ENCODE measurements at places on chromosomes 12 and 14. TPM values are rescaled to one million over a fixed set of nuclear protein-coding genes. Genes with fewer than 3 reads are reported as not detected.

DNA sequence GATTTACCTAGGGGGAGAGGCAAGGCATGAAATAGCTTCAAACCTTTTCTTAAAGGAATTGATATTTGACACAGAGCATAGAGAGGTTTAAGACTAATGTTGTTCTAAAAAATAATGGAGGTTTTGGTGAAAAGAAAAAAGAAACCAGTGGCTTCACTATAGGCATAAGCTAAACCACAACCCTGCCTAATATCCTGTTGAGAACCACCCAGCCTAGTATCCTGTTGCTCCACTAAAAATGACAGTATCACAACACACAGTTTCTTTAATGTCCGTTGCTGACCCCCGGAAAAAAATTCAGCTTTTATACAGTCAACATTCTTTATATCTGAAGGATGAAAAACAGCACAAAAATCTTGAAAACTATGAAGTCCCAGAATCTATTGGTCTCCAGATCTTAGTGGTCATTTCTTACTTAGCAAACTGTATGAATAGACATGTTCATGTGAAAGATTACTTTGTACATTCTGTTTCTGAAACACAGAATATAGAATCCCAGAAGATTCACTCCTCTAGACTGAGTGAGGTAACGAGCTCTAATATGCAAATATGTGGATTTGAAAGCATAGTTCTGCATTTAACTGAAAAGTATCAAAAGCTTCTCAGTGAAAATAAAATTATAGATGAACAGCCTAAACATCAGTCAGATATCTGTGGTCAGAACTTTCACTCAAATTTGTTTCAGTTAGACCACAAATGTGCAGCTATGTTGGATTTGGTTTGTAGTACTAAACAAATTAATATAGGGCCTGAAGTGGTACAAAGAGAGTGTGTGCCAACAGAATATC is 40.5 kb downstream of the GALC start:
- DNase-seq: no peak
- no peak overlapping the region for H3K27ac ChIP-seq
- H3K4me3 ChIP-seq: no peak overlapping the region
- no peaks in the 10 kb centered on the region for H3K4me1 ChIP-seq
- H3K36me3 ChIP-seq: no peaks in the 10 kb centered on the region

DNA sequence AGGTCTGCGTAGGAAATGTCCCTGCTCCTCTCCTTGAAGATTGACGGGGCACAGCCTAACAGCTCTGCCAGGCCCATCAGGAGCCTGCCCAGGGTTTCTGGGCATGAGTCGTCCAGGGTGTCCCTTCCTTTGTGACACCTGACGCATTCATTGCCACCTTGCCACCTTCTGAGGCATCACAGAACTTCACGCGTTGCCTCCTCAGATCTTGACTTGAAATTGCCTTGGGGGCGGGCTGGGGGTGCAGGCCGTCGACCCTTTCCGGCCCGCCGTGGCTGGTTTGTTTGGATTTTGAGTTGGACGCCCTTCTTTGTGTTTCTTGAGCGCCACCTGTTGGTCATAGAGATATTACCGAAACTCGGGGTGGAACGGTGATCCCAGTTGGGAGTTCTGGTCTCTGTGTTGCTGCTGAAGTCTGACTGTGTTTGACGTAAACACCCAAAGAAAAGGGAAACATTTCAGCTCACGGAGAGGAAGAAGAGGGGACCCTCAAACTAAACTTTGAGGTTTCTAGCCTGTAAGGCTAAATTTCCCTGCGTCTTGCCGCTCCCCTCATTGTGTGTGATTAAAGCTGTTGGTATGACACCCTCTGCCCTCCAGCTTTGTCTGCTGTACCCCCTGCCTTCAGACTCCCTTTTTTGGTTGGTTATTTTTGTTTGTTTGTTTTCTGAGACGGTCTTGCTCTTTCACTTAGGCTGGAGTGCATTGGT is 44.6 kb downstream of the MLXIP start:
- DNase-seq: no peak
- H3K36me3 ChIP-seq: no peaks in the 10 kb centered on the region
- no peaks in the 10 kb centered on the region for H3K27me3 ChIP-seq
- no peak overlapping the region for H3K4me3 ChIP-seq
- no peak overlapping the region for H3K27ac ChIP-seq

DNA sequence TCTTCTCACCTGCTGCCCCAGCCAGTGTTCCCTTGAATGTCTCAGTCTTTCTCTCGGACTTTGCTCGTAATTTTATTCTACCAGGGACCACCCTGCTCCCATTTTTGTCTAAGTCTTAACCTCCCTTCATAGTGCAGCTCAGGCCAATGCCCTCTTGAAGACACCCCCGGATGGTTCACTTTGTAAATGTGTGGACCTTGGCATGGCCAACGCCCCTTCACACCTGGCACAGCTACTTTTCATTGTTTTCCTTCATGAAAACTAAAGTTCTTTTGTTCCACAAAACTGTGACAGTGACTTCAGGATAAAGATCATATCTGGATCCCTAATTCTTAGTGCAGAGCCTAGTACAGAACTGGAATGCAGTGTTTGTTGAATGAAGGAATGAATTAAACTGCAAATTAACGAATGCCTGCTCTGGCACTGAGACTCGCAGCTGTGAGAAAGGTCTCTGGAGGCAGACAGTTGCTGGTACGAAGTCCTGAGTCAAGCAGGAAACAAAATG is 3.5 kb upstream of the RNASE4 start:
- H3K4me1 ChIP-seq: peaks cover 6% of the 10 kb centered on the region
- no peaks in the 10 kb centered on the region for H3K36me3 ChIP-seq
- H3K27me3 ChIP-seq: no peaks in the 10 kb centered on the region
- DNase-seq: no peak
- no peak overlapping the region for H3K27ac ChIP-seq

DNA sequence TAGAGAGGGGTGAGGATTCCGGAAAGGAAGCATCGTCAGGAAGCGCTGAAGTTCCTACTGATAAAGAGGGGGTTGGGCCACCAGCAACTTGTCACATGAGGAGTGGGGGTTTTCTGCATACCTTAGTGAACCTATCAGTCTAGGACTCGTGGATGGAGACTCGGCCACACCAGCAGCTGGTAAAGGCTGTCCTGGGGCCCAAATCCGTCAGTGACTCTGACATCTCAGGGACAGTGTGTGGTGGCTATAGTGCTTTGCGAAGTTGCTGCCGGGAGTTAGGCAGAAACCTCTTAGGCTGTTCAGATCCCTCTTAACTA is 16.4 kb downstream of the RNASE2 start:
- no peak for DNase-seq
- no peaks in the 10 kb centered on the region for H3K36me3 ChIP-seq
- 0 out of 2 replicates have a peak, but pooled peaks cover 3% of the 10 kb centered on the region for H3K27me3 ChIP-seq
- H3K4me3 ChIP-seq: peak overlapping the region; percentile 88
- no peak overlapping the region for H3K27ac ChIP-seq

DNA sequence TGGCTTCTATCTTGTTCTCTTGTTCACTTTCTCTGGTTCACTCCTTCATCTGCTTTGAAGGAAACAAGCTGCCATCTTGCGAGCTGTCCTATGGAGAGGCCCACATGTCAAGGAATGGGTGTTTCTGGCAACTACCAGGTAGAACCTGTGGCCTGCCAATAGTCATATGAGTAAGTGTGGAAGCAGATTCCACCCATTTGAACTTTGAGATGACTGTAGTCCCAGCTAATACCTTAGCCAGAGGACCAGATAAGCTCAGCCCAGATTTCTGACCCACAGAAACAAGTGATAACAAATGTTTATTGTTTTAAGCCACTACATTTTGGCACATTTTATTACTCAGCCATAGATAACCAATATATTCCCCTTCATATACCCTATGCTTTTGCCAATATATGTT is 4.0 kb upstream of the SLC38A2 start:
- no peaks in the 10 kb centered on the region for H3K27me3 ChIP-seq
- no peak overlapping the region for H3K27ac ChIP-seq
- no peak overlapping the region for H3K4me3 ChIP-seq
- H3K4me1 ChIP-seq: peaks cover 9% of the 10 kb centered on the region
- peaks cover under 1% of the 10 kb centered on the region for H3K36me3 ChIP-seq

MDM1 gene
- 10.7 TPM for total RNA-seq

CABP1 gene
- total RNA-seq: 8.5 TPM

KRT1 gene
- total RNA-seq: not detected

KCNJ8 gene
- 1.4 TPM for total RNA-seq

Measured in H1 (cell line).